Neural crest cell (in vitro differentiated cells): ENCODE measurements at places on chromosomes 16 and 17.

DNA sequence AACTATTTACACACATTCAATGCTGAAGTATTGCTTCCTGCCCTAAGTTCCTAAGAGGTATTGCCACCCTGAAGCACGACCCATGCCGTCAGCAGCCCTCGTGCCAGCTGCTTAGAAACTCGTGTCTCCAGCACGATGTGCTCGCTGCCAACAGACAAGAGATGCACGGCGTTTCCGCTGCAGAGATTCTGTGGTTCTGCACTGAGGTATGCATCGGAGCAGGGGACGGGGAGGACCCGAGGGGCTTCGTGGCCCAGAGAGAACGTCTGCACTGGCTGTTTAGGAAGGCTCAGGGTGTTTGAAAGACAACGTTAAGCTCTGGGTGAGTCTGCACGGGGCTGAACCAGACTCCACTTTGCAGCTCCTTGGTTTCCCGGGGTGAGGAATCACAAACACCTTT, 82.7 kb upstream of the CREBBP start:
- DNase-seq = no peak

DNA sequence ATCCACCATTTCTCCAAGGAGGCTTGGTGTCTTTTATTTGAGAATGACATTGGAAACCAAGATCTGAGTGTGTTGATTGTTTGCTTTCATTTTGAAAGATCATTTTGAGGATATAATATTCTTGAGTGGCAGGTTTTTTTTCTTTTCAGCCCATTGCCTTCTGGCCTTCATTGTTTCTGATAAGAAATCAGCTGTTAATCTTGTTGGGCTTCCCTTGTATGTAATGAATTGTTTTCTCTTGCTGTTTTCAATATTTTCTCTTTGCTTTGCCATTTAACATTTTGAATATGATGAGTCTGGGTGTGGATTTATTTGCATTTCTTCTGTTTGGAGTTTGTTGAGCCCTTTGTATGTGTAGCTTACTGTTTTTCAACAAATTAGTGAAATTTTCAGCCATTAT, 22.0 kb downstream of the PRSS54 start:
- DNase-seq = no peak

DNA sequence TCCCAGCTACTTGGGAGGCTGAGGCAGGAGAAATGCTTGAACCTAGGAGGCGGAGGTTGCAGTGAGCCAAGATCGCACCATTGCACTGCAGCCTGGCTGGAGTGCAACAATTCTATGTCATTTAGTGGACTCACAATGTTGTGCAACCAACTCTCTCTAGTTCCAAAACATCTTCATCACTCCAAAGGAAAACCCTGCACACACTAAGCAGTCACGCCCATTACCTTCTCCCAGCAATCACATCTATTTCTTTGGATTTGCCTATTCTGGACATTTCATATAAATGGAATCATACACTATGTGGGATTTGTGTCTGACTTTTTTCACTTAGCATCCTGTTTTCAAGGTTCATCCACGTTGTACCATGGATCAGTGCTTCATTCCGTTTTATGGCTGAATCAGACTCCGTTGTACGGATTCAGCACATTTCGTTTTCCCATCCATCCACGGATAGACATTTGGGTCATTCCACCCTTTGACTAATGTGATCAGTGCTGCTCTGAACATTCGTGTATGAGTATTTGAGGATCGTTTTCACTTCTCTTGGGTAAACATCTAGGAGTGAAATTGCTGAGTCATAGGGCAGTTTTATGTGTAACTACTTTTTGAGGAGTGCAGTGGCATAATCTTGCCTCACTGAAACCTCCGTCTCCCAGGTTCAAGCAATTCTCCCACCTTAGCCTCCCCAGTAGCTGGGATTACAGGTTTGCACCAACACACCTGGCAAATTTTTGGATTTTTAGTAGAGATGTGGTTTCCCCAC, 45.4 kb upstream of the EMP2 start:
- DNase-seq = no peak

- no peak for DNase-seq
Observed at GRCh38 chr17:48294020-48294805, 135.8 kb downstream of the SKAP1 start.

DNA sequence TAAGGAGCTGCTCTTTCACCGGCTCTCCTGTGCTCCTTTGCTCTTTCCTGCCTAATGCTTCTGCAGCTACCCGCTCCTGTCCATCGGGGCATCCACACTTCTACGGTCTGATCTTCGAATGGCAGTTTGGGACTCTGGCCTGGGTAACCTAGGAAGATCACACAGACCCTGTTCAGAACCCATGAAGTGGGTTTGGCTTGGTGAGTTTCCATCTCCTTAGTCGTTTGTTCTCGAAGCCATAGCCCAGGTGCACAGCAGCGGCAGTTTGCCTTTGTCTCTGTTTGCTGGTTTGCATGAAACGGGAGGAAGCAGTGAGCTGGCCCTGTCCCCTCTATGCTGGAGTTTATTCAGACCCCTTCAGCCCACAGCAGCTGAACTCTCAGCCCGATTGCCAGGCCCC, 29.0 kb downstream of the PSMD7 start:
- DNase-seq = no peak

- no peak for DNase-seq
Observed at GRCh38 chr16:84947022-84947421, 64.3 kb downstream of the ZDHHC7 start.

- no peak for DNase-seq
Observed at GRCh38 chr17:68579194-68579927, 21.8 kb downstream of the FAM20A start.
